ENCODE measurements at places on chromosomes 4 and X.
A peak's percentile ranks its signal among the peaks of the same experiment; 100 is the strongest.

GRCh38 chr4:10018818-10019461, 2.4 kb downstream of the SLC2A9 start:
- peaks cover 12% of the 10 kb centered on the region for H3K4me1 ChIP-seq
- peak overlapping the region; percentile 47 for H3K4me3 ChIP-seq

- no peaks in the 10 kb centered on the region for H3K27me3 ChIP-seq
- H3K36me3 ChIP-seq: no peaks in the 10 kb centered on the region
- H3K4me1 ChIP-seq: no peaks in the 10 kb centered on the region
- DNase-seq: no peak
- H3K27ac ChIP-seq: no peak overlapping the region
Observed at GRCh38 chr4:155964016-155964891, 10.6 kb upstream of the CTSO start.

- no peaks in the 10 kb centered on the region for H3K36me3 ChIP-seq
- no peaks in the 10 kb centered on the region for H3K27me3 ChIP-seq
- no peak overlapping the region for H3K27ac ChIP-seq
Observed at GRCh38 chr4:123127218-123127617, 204.8 kb upstream of the NUDT6 start.

DNA sequence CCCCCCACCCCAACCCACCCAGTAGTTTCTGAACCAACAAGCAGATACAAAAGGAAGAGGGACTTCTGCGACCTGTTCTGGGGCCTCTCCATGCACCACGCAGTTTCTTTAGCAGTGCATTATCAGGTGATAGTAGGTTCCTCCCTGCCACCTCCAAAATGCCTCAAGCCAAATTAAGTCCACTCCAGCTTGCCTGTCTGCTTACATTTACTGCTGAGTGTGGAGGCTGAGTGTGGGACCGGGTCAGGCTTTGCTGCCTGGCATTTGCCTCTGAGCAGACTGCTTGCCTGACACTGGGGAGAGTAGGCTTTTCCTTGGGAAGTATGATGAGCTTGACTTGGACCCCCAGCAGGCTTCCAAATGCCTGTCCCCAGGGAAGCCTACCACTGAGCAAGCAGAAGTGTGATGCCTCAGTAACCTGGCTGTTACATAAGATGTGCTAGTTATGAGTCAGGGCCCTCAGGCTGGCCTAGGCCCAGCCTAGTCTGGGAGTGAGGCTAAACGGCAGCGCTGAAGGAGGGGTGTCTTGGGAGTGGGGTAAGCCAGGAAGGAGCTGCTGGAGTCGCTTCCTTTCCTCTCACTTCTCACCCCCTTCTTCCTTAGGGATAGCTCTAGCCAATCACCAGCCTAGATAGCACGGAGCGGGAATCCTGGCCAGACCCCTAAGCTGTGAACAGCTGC, 9.0 kb downstream of the TSC22D3 start:
- H3K4me1 ChIP-seq: no peaks in the 10 kb centered on the region
- peak; percentile 68 for DNase-seq
- H3K4me3 ChIP-seq: no peak overlapping the region
- no peaks in the 10 kb centered on the region for H3K36me3 ChIP-seq
- peak overlapping the region; percentile 63 for H3K27ac ChIP-seq
- no peaks in the 10 kb centered on the region for H3K27me3 ChIP-seq

- H3K4me3 ChIP-seq: no peak overlapping the region
- H3K36me3 ChIP-seq: no peaks in the 10 kb centered on the region
- H3K27ac ChIP-seq: no peak overlapping the region
- DNase-seq: no peak
- no peaks in the 10 kb centered on the region for H3K27me3 ChIP-seq
Observed at GRCh38 chrX:56794404-56795230, 65.6 kb downstream of the NBDY start.

- peaks cover 8% of the 10 kb centered on the region for H3K27me3 ChIP-seq
- no peaks in the 10 kb centered on the region for H3K36me3 ChIP-seq
- no peak for DNase-seq
- no peaks in the 10 kb centered on the region for H3K4me1 ChIP-seq
- H3K27ac ChIP-seq: no peak overlapping the region
- H3K4me3 ChIP-seq: no peak overlapping the region
Observed at GRCh38 chrX:133265331-133265730, 47.2 kb upstream of the TFDP3 start.

- H3K4me1 ChIP-seq: no peaks in the 10 kb centered on the region
- H3K27ac ChIP-seq: no peak overlapping the region
- no peak overlapping the region for H3K4me3 ChIP-seq
- H3K36me3 ChIP-seq: no peaks in the 10 kb centered on the region
- no peak for DNase-seq
Observed at GRCh38 chr4:115790812-115791211, 677.4 kb upstream of the NDST4 start.

- H3K4me3 ChIP-seq: no peak overlapping the region
- H3K36me3 ChIP-seq: no peaks in the 10 kb centered on the region
- DNase-seq: no peak
- no peak overlapping the region for H3K27ac ChIP-seq
Observed at GRCh38 chr4:124234771-124235170, 477.8 kb downstream of the ANKRD50 start.

GRCh38 chr4:94412019-94412657, 39.6 kb upstream of the PDLIM5 start:
- no peak overlapping the region for H3K4me3 ChIP-seq
- peaks cover 43% of the 10 kb centered on the region for H3K4me1 ChIP-seq
- no peaks in the 10 kb centered on the region for H3K36me3 ChIP-seq
- no peaks in the 10 kb centered on the region for H3K27me3 ChIP-seq
- H3K27ac ChIP-seq: peak overlapping the region; percentile 59
- DNase-seq: no peak

All from adrenal gland (tissue), 19 donors.